Effector memory CD4-positive, alpha-beta T cell (primary cell): ENCODE measurements at places on chromosomes 3 and 15.

DNA sequence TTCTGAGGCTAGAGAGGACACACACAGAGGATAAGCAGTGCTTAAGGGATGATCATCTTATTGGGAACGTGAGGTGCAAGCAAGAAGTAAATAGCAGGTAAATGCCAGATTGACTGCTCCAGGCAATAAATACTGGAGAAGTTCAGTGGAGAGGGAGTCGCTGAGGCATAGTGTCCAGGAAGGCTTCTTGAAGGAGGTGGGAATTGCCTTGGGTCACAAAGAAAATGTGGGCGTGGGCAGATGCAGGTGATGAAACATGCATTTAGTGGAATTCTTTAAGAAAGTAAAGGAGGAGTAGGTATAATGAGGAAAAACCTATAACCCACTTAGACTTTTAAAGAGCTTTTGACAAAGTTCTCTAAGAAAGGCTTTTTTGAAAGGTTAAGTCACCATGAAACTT lies 7.4 kb upstream of the SEMA5B start:
- no peak for DNase-seq

GRCh38 chr15:47516558-47516957 lies 200.7 kb upstream of the SEMA6D start:
- no peak for DNase-seq

GRCh38 chr15:73959012-73959581 lies 32.8 kb downstream of the LOXL1 start:
- DNase-seq: no peak

DNA sequence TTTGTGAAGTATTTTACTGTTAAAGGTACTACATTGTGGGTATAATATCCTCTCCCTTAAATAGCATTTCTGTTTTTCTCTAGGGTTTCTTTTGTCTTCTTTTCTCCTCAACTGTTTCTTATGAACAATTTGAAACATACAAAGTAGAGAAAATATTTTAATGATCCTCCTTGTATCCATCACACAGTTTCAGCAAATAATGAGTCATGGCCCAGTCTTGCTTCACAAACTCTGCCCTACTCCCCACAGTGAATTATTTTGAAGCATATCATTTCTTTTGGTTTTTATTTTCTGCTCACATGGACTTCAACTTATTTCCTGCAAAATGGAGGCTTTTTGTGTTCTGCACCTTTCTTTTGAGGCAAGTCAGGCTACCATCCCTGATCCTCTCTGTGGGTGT lies 6.1 kb upstream of the SCAANT1 start:
- no peak for DNase-seq

DNA sequence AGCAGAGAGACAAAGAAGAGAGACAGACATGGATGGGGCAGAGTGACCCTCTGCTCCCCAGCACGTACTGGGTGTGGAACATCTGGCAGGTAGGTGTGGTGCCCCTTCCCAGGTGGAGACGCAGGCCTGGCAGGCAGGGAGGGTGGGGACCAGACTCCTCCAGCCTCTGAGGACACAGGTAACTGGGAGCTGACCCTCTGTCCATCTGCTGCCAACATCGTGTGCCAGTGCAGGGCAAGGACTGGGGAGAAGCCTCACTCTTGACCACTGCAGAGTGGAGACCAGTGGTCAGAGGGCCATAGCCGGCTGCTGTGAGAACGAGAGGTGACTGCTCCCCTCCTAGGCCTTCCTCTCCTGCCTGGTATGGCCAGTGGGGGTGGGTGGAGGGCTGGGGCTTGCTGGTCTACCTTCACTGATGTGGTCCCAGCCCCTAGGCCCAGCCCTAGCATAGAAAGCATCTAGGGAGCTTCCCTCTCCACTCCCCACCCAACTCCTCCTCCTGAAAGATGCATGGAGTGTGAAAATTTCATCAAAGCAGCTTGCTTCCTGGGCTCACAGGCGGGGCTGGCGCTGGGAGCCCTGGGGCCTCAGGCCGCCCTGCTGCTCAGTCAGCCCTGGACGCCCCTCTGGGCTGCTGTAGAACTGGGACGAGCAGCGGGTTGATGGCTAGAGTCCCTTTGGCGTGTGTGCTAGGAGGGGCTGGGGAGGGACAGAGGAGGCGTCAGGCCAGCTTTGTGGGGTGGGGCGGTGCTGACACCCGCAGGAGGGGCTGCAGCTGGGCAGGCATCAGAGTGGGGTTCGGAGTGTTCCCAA lies 90.3 kb downstream of the PLXNA1 start:
- no peak for DNase-seq

DNA sequence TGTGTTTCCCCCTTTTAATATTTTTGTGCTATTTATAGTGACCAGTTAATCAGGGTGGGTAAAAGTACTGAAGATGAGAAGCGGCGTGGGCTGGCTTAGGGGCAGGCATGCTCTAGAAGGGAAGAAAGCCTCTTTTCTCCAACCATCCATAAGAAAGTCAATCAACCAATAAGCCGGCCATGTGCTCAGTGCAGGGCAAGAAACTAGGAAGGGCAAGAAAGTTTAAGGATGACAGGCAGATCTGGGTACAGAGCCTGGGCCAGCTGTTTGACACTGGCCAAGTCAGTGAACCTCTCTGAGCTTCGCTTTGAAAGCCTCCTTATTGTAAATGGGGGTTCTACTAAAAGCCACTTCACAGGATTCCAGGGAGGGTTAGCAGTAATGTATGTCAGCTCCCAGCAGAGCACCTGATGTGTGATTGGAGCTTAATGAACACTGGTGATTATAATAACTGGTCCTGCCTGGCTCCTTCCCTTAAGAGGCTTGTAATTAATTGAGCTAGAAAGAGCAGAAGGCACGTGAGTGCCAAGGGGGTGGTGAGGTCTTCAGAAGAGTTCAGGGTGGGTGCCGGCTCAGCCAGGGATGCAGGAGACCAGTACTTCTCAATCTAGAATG lies 5.7 kb upstream of the CHRNA3 start:
- DNase-seq: no peak

DNA sequence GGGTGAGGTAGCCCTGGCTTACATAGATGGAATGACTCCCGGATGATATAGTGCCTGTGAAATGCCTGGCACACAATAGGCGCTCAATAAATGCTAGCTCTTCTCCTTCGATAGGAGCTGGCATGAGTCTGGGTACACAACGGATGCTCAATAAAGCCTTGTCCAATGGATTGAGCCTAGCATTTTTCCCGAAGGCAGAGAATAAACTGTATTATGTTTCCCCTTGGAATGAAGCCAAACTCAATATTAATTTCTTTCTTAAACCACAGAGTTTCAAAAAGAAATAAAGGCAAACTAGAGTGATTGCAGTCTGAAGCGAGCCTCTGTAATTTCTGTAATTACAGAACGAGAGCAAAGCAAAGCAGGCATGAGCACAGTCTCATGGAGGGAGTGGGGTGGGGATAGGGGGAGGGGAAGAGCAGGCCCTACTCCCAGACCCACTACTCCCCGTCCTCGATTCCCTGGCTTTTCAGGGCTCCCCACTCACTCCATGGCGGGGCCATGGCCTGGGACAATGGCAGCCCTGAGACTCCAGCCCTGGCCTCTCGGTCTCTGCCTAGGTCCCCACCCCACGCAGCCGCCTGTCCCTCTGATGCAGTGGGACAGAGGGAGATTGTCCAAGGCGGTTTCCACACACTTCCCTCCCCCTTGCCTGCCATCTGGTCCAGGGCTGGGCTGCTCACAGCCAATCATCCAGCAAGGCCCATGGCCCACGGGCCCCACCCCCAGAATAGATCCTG lies 18.0 kb downstream of the SLC6A1 start:
- no peak for DNase-seq

- DNase-seq: no peak
Measured at GRCh38 chr3:50151728-50152127, 3.4 kb upstream of the SEMA3F start.

GRCh38 chr3:48820612-48821324 lies 26.9 kb downstream of the PRKAR2A start:
- DNase-seq: no peak

DNA sequence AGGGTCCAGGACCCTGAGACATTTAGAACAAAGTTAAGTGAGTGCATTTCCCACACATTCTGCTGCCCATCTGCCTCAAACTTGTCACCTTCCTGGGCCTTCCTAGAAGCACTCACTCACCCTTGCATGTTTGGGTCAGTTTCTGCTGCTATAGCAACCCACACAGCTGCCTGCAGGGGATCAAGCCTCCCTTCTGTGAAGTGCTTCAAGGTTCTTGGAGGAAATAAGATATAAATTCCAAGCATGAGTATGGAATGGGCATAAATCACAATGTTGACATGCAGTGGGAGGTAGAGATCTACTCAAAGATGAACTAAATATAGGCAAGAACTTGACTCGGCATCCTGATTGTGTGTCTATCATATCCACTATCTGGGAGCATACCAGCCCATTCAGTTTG lies 140.4 kb downstream of the SLC9A9 start:
- DNase-seq: no peak

DNA sequence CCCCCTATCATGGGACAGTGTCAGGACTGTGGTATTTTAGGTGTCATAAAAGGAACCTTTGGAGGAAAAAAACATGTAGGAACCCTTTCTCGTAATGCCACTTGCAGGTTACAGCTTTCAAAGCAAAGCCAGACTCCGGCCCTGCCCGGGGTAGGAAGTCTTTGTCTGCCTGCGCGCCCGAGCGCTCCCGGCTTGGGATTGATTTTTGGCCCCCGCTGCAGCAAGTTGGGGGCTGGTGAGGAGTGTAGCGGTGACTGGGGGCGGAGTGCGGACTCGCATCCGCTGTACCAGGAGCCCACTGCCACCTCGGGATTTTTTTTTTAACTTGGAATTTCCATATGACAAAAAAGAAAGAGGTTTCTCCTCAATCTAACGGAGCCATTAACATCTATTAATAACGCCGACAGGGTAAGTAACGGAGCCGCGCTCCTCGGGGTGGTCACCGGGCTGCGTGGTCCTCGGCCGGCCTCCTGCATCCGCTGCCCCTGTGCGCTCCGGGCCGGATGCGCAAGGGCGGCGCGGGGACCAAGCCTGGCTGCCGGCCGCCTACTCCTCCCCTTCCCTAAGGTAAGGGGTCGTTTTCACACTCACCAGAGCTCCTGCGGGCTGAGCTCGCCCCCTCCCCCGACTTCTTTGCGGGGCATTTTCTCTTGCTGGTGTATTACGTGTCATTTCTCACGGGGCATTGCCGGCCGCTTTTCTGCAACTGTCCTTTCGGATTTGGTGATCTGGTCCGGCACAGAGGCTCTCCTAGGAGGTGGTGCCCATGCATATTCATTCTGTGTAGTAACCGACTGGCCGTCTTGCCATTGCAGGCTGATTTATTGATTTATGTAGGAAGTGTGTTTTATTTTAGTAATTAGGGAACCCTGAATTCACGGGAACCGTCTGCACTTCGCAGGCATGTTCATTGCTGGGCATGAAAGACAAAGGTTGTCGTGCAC lies 219.8 kb upstream of the TOPAZ1 start:
- DNase-seq: no peak

GRCh38 chr3:53411371-53411770 lies 64.0 kb upstream of the DCP1A start:
- DNase-seq: no peak

DNA sequence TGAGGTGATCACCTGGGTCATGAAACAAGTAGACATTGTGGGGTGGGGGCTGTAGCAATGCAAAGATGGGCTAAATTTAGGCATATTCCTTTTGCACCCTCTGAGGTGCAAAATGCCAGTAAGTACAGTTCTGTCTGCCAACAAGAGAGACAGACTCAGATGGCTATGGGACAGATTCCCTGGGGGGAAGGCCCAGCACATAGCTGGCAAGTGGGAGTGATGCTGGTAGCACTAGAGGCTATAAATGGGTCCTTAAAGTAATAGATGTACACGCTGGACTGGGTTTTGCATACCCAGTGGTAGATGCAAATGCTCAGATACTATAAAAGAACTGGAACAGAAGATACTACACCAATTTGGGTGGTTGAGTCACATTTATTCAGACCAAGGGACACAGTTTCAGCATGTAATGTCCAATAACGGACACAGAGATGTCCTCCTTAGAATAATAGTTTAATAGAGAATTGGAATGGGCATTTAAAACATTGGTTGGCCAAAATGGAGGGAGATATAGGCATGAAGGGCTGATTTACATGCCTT lies 67.4 kb upstream of the RNU6-1 start:
- DNase-seq: no peak
